ENCODE measurements at places on chromosomes 7 and 10. TPM values are rescaled to one million over a fixed set of nuclear protein-coding genes. Genes with fewer than 3 reads are reported as not detected.

CYP3A5 gene
- total RNA-seq, result not detected

EPHB6 gene
- 2.9 TPM for total RNA-seq

PYROXD2 gene
- total RNA-seq, result 7.0 TPM

CLRN3 gene
- not detected for total RNA-seq

FAM25C gene
- total RNA-seq, result not detected
